ENCODE measurements at places on chromosomes 1 and 21.

DNA sequence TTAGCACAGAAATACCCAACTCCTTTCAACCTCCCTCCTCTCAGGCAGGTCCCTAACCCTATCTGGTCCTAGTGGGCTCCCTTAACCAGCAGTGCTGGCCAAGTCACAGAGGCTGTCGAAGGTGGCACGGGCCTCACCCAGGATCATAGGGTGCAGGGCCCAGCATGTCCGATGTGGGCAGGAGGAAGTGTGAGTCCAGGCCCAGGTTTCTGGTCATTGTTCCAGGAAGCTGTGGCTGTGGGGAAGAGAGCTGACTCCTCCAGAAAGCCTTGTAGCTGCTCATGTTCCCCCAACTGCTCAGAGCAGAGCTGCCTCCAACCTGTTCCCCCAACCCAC is 2.4 kb downstream of the CCDC17 start:
- DNase-seq, result peak; percentile 6

DNA sequence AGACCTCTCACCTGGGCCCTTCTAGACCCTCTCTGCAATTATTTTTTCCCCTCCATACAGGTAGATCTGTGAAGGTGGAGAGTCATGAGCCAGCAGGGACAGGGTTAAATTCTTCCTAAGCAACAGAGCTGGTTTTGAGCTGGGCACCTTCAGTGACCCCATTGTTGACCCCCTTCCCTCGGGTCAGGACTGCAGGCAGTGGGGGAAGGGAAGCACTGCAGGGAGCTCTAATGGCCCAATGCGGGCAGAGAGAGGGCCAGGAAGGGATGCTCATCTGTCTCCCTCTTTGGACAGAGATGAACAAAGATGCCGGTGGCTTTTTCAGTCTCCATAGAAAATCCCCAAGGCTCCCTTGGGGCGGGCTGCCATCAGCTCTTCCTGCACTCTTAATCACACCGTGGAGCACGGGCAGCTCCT is 21.4 kb downstream of the SOX13 start:
- no peak for DNase-seq

- DNase-seq, result no peak
Measured at GRCh38 chr1:41312991-41313645, 48.1 kb upstream of the FOXO6 start.

DNA sequence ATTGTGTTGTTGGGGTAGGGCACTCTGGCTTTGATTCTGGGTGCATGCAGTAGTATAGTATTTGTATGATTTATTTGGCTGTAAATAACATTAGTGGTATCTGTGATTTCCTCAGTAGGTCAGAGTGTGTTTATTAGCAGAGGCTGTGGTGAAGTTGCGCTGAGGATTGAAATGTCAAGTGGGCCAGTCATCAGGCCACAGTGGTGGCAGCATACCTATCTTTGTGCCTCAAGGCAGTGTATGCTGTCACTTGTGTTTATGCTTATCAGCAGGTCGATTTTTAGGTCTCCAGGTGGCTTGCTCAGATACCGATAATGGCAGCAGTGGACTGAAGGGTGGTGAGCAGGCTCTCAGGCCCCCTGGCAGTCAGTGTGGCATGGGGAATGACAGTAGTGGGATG is 11.3 kb downstream of the LY9 start:
- no peak for DNase-seq

DNA sequence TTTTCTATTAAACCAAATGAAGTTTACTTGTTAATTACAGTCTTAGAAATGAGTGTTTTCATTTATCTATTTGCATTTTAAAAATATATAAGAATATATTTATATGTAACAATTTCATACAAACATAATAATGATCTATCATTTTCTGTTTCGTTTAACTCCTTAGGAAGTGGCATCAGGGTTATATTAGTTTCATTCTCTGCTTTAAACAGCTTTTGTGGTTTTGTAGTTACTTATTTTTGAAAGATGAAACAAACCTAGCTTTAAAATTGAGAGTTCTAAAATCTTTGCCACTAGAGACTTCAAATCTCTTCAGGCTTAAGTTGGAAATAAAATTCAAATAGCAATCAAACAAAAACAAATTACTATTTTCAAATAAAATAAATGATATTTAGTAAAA is 2110.6 kb downstream of the MRPL39 start:
- DNase-seq, result no peak

DNA sequence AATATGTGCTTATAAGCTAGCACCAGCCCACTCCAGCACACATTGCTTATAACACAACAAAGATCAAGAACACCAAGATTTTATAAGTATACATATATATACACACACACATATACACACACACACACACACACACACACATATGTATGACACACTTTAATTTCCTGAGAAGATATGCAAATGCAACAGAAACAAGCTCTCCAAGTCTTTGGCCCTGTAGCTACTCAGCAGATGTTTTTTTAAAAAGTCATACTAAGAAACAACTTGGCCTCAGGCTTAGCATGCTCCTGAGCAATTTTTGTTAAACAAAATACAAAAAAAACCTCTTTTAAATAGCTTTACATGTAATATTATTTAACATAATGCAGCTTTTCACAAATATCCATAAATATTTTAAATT is 11.1 kb downstream of the TNFSF18 start:
- DNase-seq, result no peak

GRCh38 chr1:115142616-115143015 is 53.3 kb upstream of the TSPAN2 start:
- no peak for DNase-seq

Measured in CD14-positive monocyte (primary cell).